ENCODE measurements at places on chromosomes 13 and 19. TPM values are rescaled to one million over a fixed set of nuclear protein-coding genes. Genes with fewer than 3 reads are reported as not detected.

DNA sequence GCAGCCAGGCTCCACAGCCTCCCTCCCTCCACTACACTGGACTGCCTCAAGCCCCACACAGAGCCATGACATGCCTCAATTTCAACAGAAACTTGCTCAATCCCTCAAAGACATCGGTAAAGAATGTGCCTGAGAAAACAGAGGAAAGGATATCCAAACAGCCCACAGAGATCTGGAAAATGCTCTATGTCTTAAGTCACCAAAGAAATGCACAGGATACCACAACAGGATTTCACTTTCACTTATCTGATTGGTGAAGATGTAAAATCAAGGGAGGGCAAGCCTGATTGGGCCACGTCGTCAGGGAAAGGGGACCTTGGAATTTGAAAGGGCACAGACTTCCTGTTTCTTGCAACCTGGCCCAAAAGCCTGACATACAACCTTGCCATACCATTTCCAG is 14.2 kb downstream of the CACNA1A start:
- no peaks in the 10 kb centered on the region for H3K4me1 ChIP-seq
- H3K4me3 ChIP-seq, result no peak overlapping the region
- H3K27me3 ChIP-seq, result no peaks in the 10 kb centered on the region
- no peak for DNase-seq

DNA sequence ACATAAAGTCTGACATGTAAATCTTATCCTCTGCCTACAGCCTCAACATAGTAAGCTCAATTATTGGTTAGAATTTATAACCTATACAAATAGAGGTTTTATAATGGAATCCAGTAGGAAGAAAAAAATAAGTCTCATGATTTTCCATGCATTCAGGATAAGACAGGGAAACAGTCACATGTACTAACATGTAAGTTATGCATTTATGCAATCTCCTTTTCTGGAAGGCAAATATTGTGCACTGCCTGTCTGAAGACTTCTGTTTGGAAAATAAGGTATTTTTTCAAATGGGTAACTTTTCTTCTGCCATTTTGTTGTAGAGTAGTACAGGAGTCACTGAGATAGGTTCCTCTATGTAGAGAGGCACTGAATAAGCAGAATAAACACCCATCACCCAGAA is 92.7 kb downstream of the NALCN start:
- H3K36me3 ChIP-seq, result no peaks in the 10 kb centered on the region
- H3K4me3 ChIP-seq, result no peak overlapping the region
- no peaks in the 10 kb centered on the region for H3K4me1 ChIP-seq
- no peaks in the 10 kb centered on the region for H3K27me3 ChIP-seq

DNA sequence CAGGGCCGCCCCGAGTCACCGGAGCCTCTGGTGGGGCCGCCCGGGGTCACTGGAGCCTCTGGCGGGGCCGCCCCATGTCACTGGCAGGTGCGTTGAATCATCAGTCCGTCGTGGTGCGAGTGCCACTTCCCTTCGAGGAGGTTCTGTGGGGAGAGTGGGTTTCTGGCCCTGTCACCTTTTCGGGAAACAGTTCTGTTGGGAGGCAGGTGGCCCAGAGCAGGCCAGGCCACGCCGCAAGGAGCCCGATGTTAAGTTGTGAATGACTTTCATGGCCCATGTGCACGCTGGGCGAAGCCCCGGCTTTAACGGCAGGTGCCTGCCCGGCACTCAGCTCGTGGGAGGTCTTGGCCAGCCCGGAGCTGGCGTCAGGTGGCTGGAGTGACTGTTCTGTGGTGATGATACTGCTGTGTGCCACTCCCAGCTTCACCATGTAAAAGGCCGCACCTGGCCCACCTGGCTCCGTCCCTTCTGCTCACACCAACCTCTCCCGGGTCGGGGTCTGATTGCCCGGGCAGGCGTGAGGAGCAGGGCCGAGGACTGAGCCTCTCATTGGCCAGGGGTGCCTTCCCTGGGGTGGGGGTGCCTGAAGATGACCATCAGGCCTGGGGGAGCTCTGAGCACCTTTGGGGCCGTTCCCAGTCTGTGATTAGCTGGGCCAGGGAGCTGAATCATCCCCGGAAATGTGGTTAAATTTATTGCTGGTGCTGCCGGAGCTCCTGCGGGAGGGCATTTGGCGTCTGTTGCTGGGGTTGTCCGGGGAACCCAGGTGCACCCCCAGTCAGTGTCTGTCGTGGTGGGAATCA is 29.2 kb downstream of the CSNK1G2 start:
- H3K4me3 ChIP-seq, result no peak overlapping the region
- no peaks in the 10 kb centered on the region for H3K27me3 ChIP-seq
- H3K4me1 ChIP-seq, result no peaks in the 10 kb centered on the region
- DNase-seq, result no peak
- no peak overlapping the region for H3K27ac ChIP-seq

The KASH5 gene
- not detected for total RNA-seq

The METTL21C gene
- total RNA-seq, result not detected

The C5AR2 gene
- not detected for total RNA-seq
